ENCODE measurements at places on chromosomes 4 and X. TPM values are rescaled to one million over a fixed set of nuclear protein-coding genes. Genes with fewer than 3 reads are reported as not detected.

DNA sequence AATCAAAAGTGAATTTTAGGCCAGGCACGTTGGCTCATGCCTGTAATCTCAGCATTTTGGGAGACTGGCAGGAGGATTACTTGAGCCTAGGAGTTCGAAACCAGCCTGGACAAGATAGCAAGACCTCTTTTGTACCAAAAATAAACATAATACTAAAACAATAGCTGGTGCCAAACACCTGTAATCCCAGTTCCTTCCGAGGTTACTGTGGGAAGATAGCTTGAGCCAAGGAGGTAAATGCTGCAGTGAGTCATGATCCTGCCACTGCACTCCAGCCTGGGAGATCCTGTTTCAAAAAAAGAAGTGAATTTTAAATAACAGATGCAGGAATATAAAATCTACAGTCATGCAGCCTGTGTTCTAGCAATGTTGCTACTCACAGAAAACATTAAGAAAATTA lies 488.3 kb downstream of the PPARGC1A start:
- no peak for DNase-seq

- no peak for DNase-seq
Measured at GRCh38 chr4:48787056-48787455, 7.0 kb upstream of the FRYL start.

- DNase-seq: no peak
Measured at GRCh38 chr4:16034010-16034748, 49.6 kb downstream of the PROM1 start.

DNA sequence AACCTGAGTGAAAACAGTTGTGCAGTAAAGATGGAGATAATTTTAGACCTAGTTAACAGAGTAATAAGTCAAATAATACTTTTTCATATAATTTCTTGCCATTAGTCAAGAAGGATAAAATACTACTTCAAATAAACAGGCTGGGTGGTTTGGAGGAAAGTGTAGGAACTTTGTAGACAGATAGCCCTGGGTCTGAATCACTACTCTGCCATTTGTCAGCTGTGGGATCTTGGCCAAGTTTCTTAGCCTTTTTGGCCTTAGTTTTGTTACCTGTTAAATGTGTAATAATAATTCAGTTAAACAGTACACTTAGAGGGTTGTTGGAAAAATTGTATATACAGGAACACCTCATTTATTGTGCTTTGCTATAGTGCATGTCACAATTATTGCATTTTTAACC lies 163.7 kb downstream of the NPNT start:
- no peak for DNase-seq

GRCh38 chrX:95903490-95903889 lies 781.2 kb upstream of the DIAPH2 start:
- no peak for DNase-seq

DNA sequence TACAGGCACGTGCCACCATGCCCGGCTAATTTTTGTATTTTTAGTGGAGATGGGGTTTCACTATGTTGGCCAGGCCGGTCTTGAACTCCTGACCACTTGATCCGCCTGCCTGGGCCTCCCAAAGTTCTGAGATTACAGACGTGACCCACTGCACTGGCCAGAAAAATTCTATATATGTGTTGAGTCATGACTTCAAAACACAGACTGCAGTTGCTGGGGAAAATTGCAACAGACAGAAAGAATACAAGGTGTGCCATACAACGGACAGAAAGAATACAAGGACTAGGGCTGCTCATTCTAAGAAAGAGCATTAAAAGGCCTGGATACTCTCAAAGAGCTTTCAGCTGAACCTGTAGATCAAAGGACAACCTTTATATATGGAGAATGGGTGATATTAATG lies 109.6 kb upstream of the ACSL4 start:
- DNase-seq: no peak

- no peak for DNase-seq
Measured at GRCh38 chrX:146127617-146128016, 310.0 kb downstream of the SLITRK2 start.

DNA sequence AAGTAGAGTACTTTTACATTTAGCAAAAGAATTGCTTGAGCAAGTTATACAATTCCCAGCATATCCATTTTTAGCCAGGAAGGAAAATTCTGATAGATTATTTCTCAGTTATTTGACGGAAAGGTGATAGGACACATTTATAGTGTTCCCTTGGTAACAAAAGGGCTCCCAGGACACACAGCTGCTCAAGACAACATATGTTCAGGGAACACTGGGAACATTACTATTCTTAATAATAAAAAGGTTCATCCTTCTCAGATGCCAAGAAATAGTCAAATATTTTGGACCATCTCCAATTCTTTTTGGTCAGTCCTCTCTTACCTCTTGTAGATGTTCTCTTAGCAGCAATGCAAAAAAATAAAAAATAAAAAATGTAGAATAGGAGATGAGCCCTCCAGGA lies 66.8 kb upstream of the SMAD1 start:
- no peak for DNase-seq

GRCh38 chrX:47156611-47157520 lies 11.8 kb downstream of the RBM10 start:
- DNase-seq: no peak

- DNase-seq: no peak
Measured at GRCh38 chrX:15343075-15343476, 7.8 kb upstream of the PIGA start.

DNA sequence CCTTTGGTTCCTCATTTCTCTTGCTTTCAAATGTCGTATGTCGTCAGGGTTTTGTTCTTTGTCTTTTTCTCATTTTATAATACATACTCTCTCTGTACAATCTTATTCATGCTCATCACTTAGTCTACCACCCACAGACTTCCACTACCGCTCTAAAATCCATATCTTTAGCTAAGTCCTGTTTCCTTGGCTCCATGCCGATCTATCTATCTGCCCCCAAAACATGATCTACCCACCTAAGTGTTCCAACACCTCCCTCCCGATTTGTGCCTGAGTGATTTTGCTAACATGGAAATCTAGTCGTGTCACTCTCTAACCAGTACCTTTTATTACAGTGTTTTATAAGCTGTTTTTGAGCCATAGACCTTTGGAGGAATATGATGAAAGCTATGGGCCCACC lies 65.6 kb upstream of the PGAM4 start:
- DNase-seq: no peak

SPANXA2 gene
- total RNA-seq: not detected

PSAPL1 gene
- 0.05 TPM for total RNA-seq

SPANXC gene
- total RNA-seq: not detected

ARHGEF6 gene
- total RNA-seq: 28.5 TPM

FRMD7 gene
- 0.48 TPM for total RNA-seq

ODAPH gene
- not detected for total RNA-seq

All from urinary bladder (tissue), 4 donors.